ENCODE measurements at places on chromosomes 2 and 18.

GRCh38 chr2:149488706-149489440 lies 98.7 kb downstream of the MMADHC start:
- DNase-seq: no peak

GRCh38 chr2:233245406-233245805 lies 6.1 kb upstream of the ATG16L1 start:
- no peak for DNase-seq

GRCh38 chr2:98801286-98801685 lies 70.4 kb upstream of the MGAT4A start:
- DNase-seq: no peak

DNA sequence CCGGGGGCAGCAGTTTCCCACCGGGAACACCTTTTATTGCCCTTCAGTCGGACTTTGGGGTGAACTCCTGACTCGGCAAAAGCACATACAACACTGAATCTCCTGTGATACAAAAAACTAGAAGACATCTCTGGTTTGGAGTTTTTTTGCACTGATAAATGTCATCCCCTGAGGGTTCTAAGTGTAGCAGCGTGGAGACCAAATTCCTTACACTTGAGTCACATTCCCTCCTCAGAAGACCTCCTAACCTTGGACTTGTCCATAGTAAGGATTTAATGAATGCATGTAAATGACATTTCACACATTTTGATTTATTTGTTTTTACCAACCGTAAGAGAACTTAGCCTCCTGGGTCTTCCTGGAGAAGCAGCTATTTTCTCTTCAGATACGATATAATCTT lies 54.0 kb upstream of the GPR45 start:
- DNase-seq: no peak

- no peak for DNase-seq
These were observed 10.3 kb downstream of the CYP1B1 start for GRCh38 chr2:38065502-38066135.

DNA sequence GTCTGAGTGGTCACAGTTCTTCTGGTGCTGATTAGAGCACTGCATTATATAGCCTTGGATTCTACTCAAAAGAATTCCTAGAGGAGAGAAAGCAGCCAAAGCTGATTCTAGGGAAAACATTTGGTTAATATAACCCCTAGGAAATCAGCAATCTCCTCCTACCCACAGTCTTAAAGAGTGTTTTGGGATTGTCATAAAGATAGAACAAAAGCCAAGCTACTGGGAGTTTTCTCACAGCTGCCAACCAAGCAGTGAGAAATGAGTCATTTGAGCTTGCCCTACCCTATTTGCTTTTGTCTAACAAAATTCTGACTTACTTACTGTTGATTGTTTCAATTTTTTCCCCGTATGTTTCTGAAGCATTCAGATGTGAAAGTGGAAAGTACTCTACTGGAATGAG lies 469.3 kb downstream of the PLCL1 start:
- DNase-seq: no peak

DNA sequence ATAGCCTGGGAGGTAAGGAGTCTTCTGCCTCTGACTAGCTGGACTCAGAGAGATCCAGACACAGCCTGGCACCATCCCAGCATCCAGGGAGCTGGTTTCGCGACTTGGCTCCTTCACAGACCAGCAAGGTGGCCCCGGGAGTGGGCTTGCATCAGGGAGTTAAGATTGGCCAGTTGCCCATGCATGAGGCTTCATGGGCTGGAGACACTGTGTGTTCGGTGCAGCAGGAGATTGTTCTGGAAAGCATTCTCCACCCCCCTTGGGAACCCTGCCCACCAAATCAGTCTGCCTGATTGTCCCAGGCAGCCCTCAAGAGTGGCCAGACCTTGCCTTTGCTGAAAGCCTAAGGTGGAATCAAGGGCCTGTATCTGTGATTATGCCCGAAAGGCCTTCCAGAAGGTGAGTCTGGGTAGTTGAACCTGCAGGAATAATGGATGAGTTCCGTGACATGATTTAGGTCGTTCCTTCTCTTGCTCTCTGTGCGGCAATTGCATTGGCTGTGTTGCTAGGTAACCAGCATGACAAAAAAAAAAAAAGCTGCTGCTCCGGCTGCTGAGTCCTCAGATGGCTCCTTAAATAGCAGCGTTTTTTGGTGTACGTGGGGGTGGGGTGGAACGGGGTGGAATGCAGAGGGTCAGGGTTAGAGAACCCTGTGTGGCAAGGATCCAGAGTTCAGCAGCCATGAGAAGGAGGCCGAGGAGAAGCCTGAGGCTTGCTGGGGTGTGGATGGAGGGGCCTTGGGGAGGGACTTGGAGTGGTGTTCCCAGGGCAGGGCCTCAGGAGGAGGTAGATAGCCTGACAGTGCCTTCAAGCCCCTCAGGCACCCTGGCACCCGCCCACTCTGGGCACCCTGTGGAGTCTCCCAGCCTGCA lies 93.0 kb upstream of the MCFD2 start:
- no peak for DNase-seq

GRCh38 chr18:55401638-55402191 lies 186.3 kb downstream of the TCF4 start:
- no peak for DNase-seq

GRCh38 chr2:117273009-117273671 lies 541.4 kb upstream of the DDX18 start:
- no peak for DNase-seq

DNA sequence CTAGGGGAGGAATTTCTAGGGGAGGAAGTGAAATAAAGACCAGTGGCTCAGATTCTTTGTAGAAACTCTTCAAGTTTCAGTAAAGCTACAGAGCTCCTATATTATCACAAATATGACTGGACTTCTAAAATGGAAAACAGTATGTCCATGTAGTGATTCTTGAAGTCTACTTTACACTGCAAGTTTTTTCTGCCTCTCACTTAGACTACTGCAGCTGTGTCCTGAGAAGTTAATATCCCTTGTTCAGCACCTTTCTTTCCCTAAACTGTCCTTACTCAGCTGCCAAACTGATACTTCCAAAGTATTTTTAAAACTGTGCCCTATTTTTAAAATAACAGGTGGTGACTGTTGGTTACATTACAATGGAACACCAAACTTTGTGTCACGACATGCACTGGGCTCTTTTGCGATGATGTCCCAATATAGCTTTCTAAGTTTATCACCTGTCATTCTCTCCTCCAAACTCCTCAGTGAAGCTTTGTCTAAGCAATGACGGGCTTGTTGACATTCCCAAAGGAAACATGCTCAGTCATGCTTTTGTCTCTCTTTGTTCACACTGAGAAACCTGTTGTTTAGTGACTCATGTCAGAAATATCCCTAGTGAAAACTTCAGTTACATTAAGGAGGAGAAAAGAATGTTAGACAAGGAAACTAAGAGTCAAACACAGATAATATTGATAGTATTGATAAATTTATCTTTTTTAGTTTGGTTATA lies 341.1 kb downstream of the ARL6IP6 start:
- DNase-seq: no peak

DNA sequence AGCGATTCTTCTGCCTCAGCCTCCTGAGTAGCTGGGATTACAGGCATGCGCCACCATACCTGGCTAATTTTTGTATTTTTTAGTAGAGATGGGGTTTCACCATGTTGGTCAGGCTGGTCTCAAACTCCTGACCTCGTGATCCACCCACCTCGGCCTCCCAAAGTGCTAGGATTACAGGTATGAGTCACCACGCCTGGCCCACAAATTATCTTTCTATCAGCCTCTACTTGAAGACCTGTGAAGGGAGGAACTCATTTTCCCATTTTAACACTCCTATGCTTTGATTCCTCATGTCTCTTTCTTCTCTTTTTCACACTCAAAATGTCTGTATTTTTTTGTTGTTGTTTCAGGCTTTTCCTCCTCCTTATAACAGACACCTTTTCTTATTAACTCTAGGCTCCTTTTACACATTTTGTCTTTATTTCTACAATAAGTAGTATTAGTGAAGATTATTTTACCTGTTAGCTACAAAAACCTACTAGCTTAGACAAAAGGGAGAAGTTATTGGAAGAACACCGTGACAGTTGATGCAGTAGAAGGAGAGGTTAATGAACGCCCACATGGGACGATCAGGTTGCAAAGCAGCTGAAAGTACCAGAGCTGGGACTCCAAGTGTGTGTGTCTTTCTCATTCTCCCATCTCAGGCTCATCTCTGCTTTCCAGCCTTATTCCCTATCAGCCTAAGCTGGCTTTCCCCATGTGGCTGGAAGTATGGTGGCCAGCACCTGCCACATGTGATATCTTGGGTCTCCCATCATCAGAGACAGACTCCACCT lies 97.6 kb upstream of the AGAP1 start:
- no peak for DNase-seq

Measured in CD4-positive, alpha-beta T cell treated with Interleukin-4 for 1 hour (primary cell).